NCI-H526 treated with DMSO at 0.1 percent for 48 hours (cell line): ENCODE measurements at places on chromosomes 1 and 21.

DNA sequence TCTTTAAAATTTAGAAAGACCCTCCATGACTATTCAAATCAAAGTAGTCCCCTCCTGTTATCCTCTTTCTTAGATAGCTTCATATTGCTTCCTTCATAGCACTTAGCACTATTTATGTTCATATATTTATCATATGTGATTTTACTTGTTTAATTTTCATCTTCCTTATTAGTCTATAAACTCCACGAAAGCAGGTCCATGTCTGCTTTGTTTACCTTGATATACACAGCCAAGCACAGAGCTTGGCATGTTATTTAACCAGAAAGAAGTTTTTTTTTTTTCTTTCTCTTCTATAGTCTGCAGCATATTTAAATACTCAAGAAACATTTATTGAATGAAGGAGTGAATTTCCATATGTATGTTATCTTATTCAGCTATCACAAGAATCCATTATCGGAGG, 36.0 kb downstream of the SCP2 start:
- DNase-seq: no peak

DNA sequence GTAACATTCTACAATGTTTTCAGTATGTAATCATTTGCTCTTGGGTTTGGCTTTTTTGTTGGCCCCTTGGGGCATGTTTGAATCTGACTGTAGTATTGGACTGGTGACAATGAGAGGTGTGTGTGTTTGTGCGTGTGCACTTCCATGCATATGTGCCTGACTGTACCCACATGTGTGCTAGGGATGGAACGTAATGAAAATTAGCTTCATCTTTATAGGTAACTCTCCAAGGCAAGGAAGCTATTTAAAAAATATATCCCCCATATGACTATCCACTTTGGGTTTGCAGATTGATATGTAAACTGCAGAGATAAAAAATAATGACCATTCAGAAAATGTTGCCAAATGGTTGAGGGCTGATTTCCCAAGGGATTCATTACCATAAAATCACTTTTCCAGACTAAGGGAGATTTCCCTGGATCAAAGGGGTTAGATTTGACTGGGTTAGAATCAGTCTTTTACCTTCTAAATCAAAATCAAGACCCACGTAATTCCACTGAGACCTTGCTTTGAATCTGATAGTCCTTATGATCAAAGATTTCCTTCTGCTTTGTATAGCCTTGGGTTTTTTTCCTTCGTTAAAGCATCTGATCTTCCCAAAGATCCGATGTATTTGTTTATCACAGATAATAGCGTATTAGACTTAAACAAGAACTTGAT, 189.7 kb downstream of the CENPF start:
- DNase-seq: no peak

DNA sequence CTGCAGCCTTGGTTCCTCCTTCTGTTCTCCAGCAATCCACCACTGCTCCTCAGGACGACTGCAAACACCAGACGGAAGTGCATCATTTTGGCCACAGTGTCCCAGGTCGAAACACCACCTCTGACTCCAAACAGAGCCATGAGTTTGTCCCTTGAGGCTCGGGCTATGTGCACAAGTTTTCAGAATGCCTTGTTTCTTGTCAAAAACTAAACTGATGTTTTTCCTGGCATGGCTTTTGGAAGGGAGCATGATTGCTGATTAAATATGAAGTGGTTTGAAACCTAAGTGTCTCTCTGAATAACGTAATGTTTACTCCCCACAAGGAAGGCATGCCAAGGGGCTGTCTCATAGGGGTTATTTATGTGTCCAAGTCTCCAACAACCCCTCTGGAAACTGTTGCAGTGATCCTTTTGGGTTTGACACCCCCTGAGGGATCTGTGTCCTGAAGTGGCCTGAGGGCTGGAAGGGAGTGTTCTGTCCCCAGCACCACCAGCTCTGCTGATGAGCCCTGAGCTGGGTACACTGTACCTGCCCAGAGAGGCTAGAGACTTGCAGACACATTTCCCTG, 132.7 kb downstream of the PLPP3 start:
- no peak for DNase-seq

DNA sequence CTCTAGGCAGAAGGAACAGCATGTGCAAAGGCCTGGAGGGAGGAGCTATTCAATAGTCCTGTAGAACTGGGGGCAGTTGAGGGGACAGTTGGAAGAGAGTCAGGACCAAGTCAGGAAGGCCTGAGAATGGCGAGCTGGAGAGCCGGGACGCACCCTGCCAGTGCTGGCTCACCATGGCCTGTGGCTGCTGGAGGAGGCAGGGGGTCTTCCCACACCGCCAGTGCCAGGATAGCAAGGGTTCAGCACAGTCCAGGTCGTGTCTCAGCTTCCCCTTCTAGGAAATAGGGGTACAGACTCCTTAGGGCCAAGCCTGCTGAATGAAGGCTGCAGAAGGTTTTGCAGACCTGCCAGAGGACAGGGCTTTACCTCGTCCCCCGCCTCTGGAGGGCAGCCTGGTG, 7.3 kb downstream of the PODN start:
- DNase-seq: no peak

DNA sequence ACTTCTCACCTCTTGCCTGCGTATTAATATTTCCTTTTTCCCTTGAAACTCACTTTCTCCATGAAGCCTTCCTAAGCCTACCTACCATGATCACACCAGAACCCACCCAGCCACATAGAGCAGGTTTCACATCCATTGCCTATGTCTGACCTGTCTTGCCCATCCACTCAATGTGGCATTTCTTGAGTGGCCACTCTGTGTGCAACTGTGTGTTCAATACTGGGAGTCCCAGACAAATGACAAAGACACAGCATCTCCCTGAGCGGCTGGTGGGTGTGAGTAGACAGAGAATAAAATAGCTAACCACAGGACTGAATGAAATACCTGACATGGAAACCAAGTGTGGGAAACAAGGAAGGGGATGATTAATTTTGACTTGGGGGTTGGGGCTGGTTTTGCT, 3.1 kb downstream of the PTGFRN start:
- DNase-seq: no peak

DNA sequence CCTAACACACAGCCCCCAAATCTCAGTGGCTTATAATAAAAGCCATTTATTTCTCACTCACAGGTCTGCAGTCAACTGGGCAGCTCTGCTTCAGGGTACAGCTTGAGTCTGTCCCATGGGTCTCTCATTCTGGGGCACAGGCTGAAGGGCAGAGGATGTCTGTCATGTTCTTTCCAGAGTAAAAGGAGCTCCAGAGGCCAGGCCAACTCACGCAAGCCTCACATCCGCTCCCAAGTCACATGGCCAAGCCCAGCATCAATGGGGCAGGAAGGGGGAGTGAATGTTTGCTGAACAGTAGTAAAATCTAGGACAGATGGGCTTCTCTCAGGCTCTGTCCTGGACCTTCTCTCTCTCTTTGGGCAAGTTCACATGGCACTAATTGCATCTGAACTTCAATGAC, 7.1 kb upstream of the SSBP3 start:
- DNase-seq: no peak

DNA sequence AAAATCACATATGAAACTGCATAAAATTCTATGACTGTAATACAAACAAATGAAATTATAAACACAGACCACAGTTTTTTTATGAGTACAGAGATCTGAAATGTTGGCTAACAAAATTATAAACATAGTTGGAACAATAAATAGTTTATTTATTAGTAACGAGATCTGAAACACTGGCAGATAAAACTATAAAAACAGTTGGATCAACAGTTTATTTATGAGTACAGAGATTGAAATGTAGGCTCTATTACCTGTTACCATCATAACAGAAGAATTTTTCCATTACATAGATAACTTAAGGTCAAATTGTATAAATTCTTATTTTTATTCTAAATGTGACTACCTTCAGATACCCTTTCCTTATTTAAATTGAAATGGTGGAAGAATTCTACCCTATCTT, 14.5 kb downstream of the EYA3 start:
- DNase-seq: no peak

- DNase-seq: peak; percentile 43
These were observed 553 bp downstream of the TTF2 start for GRCh38 chr1:117060441-117061317.

- no peak for DNase-seq
These were observed 41.8 kb upstream of the CAMTA1 start for GRCh38 chr1:6743189-6744101.

DNA sequence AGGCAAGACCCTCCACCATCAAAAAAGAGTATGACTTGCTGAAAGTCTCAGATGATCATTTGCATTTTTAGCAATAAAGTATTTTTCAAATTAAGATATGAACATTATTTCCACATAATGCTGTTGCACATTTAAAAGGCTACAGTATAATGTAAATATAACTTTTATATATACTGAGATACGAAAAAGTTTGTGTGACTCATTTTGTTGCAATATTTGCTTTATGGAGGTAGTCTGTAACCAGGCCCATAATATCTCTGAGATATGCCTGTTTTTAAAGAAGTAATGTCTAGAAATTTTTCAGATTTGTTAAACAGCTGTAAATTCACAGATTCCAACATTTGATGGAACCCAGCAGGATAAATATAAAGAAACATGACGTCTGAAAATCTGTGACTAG, 86.7 kb downstream of the MAN1A2 start:
- DNase-seq: no peak

- no peak for DNase-seq
These were observed 18.2 kb upstream of the PADI2 start for GRCh38 chr1:17137441-17137840.

GRCh38 chr1:5953386-5953785, 38.8 kb downstream of the NPHP4 start:
- DNase-seq: no peak

GRCh38 chr1:116667575-116668105, at the start of gene IGSF3:
Gene IGSF3 (minus strand): TSS chr1:116667733. CDS start chr1:116666326, 1,407 bp downstream.
- DNase-seq: peak; percentile 53

GRCh38 chr21:46220275-46220810, 8.2 kb downstream of the LSS start:
- no peak for DNase-seq
